COLO829 (cell line): ENCODE measurements at places on chromosomes 12 and 14.
A peak's percentile ranks its signal among the peaks of the same experiment; 100 is the strongest.

DNA sequence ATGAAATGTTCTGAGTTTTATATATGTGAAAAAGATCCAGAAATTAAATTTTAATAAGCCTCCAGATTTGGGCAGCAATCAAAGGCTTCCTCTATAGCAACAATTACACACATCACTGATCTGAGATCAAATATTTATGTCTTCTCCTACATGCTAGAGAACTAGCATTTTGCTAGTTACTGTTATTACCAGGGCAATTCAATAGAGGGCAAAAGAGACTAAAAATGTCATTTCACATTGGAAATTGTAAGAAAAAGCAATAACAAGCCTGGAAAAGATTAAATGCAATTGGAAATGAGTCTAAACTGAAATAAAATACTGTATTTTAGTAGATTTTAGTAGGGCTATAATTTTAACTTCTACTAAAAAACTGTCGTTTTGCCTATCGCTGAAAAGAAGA, 32.6 kb upstream of the ANO6 start:
- DNase-seq: peak; percentile 31

GRCh38 chr12:133058203-133059113, 21.1 kb downstream of the ZNF84 start:
- no peak for DNase-seq

- no peak for DNase-seq
Measured at GRCh38 chr12:79635676-79636075, 55.1 kb downstream of the PAWR start.

DNA sequence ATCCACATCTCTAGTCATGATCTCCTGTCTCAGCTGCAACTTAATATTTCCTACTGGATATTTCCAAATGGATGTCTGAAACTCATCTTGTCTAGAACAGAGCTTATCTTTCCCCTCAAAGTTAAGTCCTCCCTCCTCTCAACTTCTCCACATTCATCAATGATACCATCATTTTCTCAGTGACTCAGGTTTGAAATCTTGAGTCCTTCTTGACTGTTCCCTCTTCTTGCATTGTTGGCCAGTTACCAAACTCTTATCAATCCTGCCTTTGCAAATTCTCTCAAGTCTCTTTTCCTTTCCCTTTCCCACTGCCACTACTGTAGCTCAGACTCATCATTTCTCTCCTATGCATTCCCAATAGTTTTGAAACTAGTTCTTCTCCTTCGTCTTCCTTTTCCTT, 14.3 kb upstream of the CHURC1 start:
- DNase-seq: no peak

DNA sequence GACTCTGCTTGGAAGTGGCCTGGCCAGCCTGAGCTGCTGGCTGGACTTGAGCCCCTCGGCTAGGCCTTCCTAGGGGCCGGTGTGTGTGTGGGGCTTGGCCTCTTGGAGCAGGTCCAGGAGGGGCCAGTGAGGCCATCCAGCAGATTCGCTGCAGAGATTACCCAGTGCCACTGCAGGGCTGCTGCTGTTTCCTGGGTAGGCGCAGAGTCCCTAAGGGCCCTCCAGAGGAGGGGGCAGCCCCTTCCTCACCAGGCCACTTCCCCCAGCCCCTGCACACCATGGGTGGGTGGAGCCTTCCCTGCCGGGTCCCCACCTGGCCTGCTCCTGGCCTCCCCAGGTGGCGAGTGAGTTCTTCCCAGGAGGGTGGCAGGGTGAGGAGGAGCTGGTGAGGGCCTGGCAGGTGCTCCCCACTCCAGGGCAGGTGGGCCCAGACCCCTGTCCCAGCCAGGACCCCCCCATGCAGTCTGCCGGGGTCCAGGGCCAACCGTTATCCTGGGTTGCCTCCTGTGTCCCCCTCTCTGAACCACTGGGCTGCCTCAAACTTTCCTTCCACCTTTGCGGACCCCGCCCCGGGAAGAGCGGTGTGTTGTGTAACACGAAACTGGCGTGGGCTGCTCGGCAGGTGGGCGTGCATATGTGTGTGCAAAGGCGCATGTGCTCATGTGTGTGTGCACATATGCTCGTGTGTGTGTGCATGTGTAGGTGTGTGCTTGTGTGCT, 25.1 kb downstream of the ASPG start:
- DNase-seq: no peak

DNA sequence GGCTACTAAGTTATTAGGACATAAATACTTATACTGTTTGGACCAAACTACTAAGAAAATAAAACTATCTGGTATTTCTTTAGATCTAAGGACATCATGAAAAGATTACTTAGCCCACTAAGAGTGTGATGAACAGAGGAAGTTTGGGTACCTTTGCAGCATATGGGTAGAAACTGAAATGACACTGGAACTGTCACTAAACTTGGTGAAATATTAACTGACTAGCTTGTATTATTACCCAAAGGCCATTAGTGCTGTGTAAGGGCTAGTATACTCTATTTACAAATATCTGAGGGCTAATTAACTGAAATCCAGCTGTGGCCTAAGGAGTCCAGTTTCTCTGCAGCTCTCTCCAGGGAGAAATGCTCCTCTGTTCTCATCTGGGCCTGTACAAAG, 45.5 kb downstream of the PAWR start:
- DNase-seq: no peak

- DNase-seq: no peak
Measured at GRCh38 chr12:105427883-105428282, 97.4 kb downstream of the C12orf75 start.

- DNase-seq: no peak
Measured at GRCh38 chr12:91662021-91662420, 479.4 kb upstream of the DCN start.

DNA sequence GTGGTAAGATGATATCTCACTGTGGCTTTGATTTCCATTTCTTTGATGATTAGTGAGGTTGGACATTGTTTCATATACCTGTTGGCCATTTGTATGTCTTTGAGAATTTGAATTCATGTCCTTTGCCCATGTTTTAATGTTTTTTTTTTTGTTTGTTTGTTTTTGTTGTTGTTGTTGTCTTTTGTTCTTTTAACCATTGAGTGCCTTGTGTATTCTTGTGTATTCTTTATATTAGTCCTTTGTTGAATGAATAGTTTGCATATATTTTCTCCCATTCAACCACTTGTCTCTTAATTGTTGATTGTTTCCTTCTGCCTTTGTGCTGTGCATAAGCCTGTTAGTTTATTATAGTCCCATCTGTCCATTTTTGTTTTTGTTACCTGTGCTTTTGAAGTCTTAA, 71.9 kb downstream of the FBXO33 start:
- no peak for DNase-seq

- DNase-seq: no peak
Measured at GRCh38 chr12:64627771-64628170, 17.5 kb downstream of the RASSF3 start.

DNA sequence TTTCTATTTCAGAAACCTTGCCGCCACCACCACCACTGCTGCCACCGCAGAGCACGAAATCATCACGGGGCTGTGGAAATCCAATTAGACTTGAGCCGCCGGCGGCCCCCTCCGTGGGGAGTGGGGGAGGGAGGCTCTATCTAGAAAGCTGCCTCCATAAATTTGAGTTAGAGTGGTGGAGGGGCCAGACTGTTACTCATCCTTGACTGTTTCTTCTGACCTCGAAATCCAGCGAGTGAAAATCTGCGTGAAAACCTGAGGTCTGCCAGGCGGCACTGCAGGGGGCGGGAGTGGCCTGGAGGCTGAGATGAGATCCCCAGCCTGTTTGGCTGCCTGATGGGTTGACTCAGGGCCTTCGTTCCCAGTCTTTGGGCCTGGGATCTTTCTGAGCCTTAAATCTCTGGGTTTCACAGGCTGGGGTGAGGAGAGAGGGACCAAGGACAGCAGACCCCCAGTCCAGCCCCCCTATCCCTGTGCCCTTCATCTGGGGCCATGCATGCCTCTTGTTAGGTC, 29.9 kb downstream of the TSPAN9 start:
- no peak for DNase-seq

GRCh38 chr12:108914121-108914531, 34.2 kb downstream of the DAO start:
- no peak for DNase-seq

DNA sequence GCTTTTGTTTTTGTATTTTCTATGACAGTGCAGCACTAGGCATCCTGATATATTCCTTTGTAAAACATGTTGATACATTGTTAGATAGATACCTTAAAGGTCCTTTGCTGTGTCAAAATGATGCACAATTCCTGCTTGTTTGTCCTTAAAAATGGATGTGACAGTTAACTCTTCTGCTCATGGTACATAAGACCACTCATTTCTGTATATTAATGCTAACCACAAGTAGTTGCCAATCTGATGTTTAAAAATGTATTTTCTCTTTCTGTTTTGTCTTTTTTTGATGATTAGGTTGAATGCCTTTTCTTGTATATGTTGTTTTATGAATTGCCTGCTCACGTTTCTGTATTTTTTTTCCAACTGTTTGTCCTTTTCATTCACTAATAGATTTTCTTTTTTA, 35.1 kb downstream of the ATF7IP start:
- no peak for DNase-seq

- no peak for DNase-seq
Measured at GRCh38 chr12:5518584-5519365, 86.9 kb downstream of the NTF3 start.

GRCh38 chr12:52871291-52872039, 22.7 kb upstream of the KRT78 start:
- DNase-seq: peak; percentile 40
